HCT116 (cell line): ENCODE measurements at places on chromosomes 5 and 9.

DNA sequence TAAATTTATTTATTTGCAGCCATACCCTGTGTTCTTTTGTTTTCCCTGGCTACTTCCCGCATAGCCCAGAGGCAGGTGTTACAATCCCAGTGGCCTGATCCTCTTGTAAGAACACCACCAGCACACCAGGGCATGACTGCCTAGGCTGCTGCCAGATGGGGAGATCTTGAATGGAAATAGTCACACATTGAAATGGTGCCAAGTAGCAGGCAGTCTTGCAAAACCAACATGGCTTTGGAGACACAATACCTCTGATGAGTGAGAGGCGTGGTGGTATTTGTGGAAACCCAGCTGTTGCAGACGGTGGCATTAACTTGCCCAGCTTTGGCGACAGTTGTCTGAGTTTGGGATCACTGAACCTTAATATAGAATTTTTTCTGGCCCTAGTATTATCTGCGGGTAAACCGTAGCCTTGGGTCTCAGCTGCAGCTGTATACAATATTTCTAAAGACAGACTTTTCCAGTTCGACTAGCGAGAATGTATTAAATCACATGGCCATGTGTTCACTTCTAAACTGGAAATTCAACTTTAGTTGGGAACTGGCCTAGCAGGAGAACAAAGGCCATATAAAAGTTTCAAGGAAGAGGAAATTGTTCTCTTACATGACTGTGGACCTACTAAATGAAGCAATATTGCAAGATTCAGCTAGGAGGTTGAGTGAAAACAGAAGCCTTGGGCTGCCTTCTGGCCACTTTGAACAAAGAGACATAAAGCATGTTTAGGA is 277.0 kb downstream of the SMARCA2 start:
- no peak for DNase-seq

DNA sequence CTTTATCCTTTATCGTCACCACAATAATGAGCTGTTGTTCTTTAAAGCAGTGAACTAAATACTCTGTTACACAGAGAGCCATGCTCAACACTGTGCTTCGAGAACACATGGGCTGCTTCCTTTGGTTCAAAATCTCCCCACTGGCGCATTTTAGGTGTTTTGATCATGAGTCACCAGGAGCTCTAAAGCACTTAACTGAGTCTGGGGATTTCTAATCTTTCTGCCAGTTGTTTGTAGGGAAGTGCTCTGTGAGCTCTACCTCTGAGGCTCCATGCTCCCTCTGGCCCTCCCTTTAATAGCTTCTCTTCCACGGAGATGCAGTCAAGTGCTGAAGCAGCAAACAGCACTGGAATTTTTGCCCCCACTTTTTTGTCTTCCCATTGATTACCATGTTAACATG is 17.0 kb downstream of the ERAP2 start:
- no peak for DNase-seq

GRCh38 chr5:148934895-148935400 is 108.5 kb downstream of the ADRB2 start:
- DNase-seq = no peak

- no peak for DNase-seq
These were observed 172.1 kb downstream of the NR3C1 start for GRCh38 chr5:143231416-143231815.

GRCh38 chr5:67316695-67317094 is 120.1 kb upstream of the CD180 start:
- no peak for DNase-seq

DNA sequence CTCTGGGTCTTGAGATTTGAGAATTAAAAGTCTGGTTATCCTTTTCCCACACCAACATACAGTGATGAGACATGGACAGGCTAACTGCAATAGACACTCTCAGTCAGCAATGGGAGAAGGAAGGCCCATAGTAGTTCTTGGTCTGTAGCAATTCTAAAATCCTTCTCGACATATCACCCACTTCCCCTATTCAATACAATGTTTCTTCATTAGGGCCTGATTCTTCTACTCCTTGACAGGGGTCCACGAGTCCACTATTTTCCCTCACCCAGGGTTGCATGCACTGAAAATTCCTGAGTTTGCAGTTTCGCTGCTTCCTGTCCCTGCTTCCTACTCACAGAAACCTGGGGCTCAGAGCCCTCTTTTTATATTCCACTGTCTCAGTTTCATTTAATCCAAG is 402.8 kb downstream of the MAT2B start:
- no peak for DNase-seq

- DNase-seq = no peak
These were observed 248.9 kb downstream of the CWC27 start for GRCh38 chr5:65017636-65018035.

GRCh38 chr5:58944221-58944620 is 361.3 kb downstream of the RAB3C start:
- no peak for DNase-seq
